ENCODE measurements at places on chromosomes 3 and 15.

GRCh38 chr15:75920079-75920478, 16.4 kb downstream of the FBXO22 start:
- DNase-seq: no peak

GRCh38 chr3:16338999-16339398, 74.0 kb downstream of the OXNAD1 start:
- DNase-seq: no peak

GRCh38 chr15:30990446-30991254, 778 bp downstream of the MTMR10 start:
- DNase-seq: no peak

- no peak for DNase-seq
These were observed 76.4 kb upstream of the ROBO1 start for GRCh38 chr3:79844176-79844575.

DNA sequence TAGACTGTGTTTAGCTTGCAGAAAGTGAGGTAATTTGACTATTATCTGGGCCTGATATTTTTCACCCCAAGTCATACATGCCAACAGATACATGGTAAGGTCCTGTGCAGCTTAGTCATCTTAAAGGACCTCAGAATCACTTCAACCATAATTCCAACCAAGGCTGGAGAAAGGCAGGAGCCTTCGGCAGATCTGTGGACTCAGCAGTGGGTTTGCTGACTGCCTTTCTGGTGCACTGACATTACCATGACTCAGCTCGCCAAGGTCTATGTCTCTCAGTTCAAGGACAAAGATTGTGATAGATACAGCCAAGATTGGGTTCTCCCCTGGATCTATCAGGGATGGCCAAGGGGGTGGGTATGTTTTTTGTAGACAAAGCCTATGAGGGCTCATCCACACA, 32.7 kb downstream of the LYZL4 start:
- no peak for DNase-seq

DNA sequence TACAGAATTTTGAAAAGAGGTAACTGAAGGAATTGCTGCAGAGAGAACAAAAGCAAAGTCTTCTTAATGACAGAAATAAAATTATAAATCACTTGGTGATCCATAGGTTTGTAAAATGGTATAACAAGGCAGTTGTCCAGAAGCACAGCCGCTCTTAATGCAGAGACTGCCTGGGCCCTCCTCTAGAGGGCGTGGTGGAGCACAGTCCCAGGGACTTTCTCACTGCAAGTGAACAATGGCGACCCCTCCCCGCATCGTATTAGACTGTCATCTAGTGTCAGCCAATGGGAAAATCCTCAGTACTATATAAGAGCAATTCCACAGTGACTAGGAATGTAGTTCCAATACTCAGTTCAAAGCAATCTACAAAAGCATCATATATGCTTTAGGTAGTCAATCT, 26.4 kb upstream of the ZBED2 start:
- DNase-seq: no peak

GRCh38 chr15:40043927-40044716, 5.1 kb upstream of the SRP14 start:
- DNase-seq: no peak

- no peak for DNase-seq
These were observed 51.7 kb downstream of the CASR start for GRCh38 chr3:122235147-122235546.

- DNase-seq: no peak
These were observed 144.8 kb downstream of the TPRA1 start for GRCh38 chr3:127445581-127446343.

DNA sequence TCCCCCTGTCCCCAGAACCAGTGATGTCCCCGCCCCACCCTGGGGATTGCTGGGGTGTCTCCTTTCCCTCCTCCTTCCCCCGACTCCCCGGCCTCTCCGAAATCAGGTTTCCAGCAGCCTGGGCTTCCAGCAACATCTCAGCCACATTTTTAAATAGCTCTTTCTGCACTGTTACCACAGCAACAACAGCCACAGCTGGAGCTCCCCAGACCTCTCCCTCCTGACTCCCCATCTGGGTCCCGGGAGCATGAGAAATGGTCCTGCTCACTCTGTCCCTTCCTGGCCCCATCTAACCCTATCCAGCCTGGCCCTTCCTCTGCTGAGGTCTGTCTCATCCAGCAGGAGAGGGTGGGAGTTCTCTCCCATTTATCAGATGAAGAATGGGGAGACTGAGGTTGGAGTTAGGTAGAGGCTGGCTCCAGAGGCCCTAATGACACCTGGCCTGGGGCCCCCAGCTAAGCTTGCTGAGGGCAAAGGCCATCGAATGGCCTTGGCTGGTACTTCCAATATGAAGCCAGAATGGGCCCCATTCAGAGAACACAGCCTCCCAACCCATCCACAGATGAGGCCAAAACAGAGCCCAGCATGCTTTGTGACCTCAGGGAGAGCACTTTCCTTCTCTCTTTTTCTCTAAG, 1.5 kb downstream of the CAMK1 start:
- DNase-seq: no peak

DNA sequence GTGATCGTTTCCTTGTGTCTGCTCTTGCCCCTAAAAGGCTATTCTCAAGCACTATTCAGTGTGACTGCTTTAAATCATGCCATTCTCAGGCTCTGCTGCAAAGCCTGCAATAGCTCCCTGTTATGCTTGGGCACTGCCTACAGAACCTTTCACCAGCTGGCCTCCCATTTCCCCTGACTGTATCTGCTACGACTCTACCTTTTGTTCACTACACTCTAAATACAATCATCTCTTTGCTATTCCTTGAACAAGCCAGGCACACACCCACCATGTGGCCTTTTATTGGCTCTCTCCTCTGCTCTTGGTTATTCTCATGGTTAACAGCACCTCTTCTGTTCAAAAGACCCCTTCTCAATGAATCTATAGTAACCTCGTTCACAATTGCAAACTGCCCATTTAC, 29.6 kb upstream of the FNDC3B start:
- no peak for DNase-seq

GRCh38 chr15:30953731-30954378, 37.6 kb downstream of the MTMR10 start:
- no peak for DNase-seq

- DNase-seq: no peak
These were observed 14.8 kb upstream of the HDAC11 start for GRCh38 chr3:13465236-13465873.

- DNase-seq: no peak
These were observed 35.8 kb downstream of the ABHD5 start for GRCh38 chr3:43726521-43726920.

GRCh38 chr3:187989575-187990153, 164.3 kb upstream of the LPP start:
- no peak for DNase-seq

- DNase-seq: no peak
These were observed 678.1 kb upstream of the DPPA4 start for GRCh38 chr3:110015231-110015963.

GRCh38 chr3:87332789-87333188, 56.4 kb upstream of the POU1F1 start:
- DNase-seq: no peak

DNA sequence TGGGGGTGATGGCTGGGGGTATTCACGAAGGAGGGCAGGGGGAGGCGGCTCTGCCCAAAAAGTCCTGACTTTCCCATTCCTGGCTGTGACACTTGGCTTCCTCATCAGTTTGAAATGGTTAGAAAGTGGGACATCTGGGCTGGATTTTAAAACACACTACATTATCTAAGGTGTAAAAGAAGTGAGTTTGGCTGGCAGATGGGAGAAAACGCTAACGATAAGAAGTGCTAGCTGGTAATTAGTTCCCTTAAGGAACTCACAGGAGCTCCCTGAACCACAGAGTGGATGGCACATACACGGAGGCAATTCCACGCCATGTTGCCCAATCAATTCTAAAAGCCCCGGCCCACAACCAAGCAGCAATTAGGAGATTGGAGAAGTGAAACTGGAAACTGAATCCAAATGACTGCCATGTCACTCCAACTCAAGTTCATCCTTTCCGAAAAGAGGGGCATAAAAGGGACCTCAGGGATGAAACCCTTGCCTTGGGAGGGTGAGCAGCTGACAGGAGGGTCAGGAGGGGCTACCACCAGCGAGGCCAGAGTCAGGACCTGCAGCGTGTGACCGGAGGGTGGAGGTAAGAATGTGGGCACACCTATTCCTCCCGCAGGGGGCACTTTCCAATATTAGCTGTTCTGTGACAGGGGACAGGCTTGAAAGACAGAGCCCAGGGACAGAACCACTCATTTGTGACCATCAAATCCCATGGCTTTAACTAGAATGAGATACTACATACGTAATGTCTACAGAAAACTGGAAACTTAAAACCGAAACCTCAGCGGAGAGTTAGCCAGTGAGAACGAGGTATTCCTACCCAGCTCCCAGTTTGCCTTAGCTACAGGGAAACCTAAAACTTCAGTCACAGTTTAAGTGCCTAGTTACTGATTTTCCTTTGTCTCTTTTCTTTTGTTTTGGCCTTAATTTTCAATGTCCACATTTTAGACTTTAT, 95.3 kb upstream of the OXTR start:
- no peak for DNase-seq

GRCh38 chr15:39530480-39531342, 50.2 kb upstream of the THBS1 start:
- no peak for DNase-seq

GRCh38 chr15:28975766-28976179, 90.0 kb downstream of the APBA2 start:
- DNase-seq: no peak

DNA sequence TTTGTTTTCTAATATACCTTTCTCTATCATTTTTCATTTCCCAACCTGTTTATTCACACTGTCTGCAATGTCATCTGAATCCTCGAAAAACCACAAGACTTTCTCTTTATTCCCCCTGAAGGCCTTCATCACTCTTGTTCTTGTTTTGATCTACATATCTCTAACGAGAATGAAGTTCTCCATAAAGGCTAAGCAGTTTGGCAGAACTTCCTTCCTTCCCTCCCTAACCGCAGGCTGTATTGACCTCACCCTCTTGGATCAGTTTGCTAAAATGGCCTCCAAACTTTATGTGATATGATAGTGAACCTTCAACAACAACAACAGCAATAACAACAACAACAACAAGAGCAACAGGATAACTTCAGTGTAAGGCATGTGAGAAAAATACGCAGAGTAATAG, 392.8 kb downstream of the TIGIT start:
- DNase-seq: no peak
